ENCODE measurements at places on chromosomes 5 and 9. TPM values are rescaled to one million over a fixed set of nuclear protein-coding genes. Genes with fewer than 3 reads are reported as not detected.

DNA sequence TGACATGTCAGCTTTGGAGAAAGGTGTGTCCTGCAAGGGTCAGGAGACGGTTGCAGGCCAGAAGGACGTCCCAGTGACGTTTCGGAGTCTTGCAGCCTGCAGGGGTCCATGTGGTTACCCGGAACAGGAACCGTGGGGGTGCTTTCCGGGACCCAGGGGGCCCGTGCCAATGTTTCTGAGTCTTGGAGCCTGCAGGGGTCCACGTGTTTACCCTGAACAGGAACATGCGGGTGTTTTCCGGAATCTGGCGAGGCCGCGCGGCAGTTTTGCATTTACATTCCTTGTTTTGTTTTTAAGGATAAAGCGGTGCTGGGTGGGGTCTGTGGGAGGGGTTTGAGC is 30.6 kb downstream of the NKD2 start:
- DNase-seq = no peak

Gene SV2C
- total RNA-seq = not detected

Gene KIF12
- total RNA-seq = not detected

DNA sequence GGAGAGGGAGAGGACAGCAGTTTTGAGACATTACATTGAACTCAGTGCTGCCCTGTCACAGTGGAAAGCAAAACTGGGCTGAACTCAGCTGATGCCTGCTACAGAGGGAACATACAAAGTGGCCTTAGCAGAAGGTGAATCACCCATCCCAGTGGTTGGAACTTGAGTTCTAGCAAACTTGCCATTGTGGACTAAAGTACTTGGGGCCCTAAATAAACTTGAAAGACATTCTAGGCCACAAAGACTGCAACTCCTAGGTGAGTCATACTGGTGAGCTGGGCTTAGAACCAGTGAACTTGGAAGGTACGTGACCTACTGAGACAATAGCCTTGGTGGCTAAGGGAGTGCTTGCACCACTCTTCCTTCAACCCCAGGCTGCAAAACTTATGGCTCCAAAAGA is 155.7 kb upstream of the RIOK2 start:
- DNase-seq = no peak

GRCh38 chr9:86637515-86637914 is 283.3 kb upstream of the TUT7 start:
- DNase-seq = no peak

DNA sequence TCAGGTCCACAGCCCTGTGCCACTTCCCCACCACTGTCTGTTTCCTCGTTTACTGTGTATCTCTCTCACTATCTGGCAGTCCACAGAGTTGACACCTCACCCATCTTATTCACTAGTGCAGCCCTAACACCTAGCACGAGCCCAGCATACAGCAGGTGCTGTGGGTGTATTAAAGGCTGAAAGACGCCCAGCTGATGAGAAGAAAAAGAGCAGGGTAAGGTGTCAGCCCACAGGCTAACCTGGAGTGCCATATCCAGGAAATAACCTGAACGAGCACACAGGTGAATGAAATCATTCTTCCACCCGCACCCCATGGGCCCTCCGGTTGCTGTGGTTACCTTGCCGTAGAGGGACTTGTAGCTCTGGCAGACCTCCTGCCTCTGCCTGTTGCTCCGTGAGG is 18.6 kb downstream of the ANXA6 start:
- DNase-seq = no peak

Gene HAVCR1
- total RNA-seq = not detected

All from MG63 (cell line).